A549 treated with RU486 at 1 μM for 4 hours (cell line): ENCODE measurements at places on chromosomes 12 and 14. TPM values are rescaled to one million over a fixed set of nuclear protein-coding genes. Genes with fewer than 3 reads are reported as not detected.

The BCDIN3D gene
- total RNA-seq: 3.6 to 4.7 TPM (median 4.3 TPM) in 5 replicates

The LMNTD1 gene
- not detected in 5 replicates for total RNA-seq

The OAS2 gene
- total RNA-seq: 0.15 to 0.77 TPM (median 0.16 TPM) in 5 replicates

The DIO3 gene
- 0.12 TPM in 1 of 5 replicates, not detected in the others for total RNA-seq

The KRT78 gene
- 0.08 TPM in 1 of 5 replicates, not detected in the others for total RNA-seq

The PARP11 gene
- total RNA-seq: 0.89 to 2.5 TPM (median 1.8 TPM) in 5 replicates

The RNASE1 gene
- 0.38 to 0.50 TPM (median 0.45 TPM) in 3 of 5 replicates, not detected in the others for total RNA-seq

The RNU4-1 gene
- not detected in 5 replicates for total RNA-seq

The SMIM41 gene
- total RNA-seq: not detected in 5 replicates

The KTN1 gene
- total RNA-seq: 79.9 to 151 TPM (median 115 TPM) in 5 replicates

The ADAM20 gene
- not detected in 5 replicates for total RNA-seq

The DEPDC4 gene
- total RNA-seq: 0.30 to 2.7 TPM (median 1.4 TPM) in 5 replicates

The AQP6 gene
- total RNA-seq: not detected in 5 replicates

The NPAS3 gene
- not detected in 5 replicates for total RNA-seq

The C3AR1 gene
- total RNA-seq: not detected in 5 replicates

The SAMD15 gene
- 1.4 to 3.3 TPM (median 2.1 TPM) in 5 replicates for total RNA-seq

The DBX2 gene
- total RNA-seq: not detected in 5 replicates

The TSPAN9 gene
- 18.7 to 30.3 TPM (median 22.9 TPM) in 5 replicates for total RNA-seq

The CMA1 gene
- total RNA-seq: not detected in 5 replicates

The RNASE4 gene
- total RNA-seq: 5.3 to 8.7 TPM (median 6.2 TPM) in 5 replicates

The CLEC2B gene
- 1.4 to 2.0 TPM (median 1.7 TPM) in 5 replicates for total RNA-seq

The TMEM121 gene
- total RNA-seq: 3.7 to 11.5 TPM (median 8.9 TPM) in 5 replicates

The FZD10 gene
- not detected in 5 replicates for total RNA-seq

The RTL1 gene
- total RNA-seq: 0.26 to 0.34 TPM (median 0.27 TPM) in 5 replicates

The TROAP gene
- total RNA-seq: 83.7 to 108 TPM (median 90.5 TPM) in 5 replicates

The STON2 gene
- total RNA-seq: 0.79 to 1.1 TPM (median 0.90 TPM) in 5 replicates

The SERPINA12 gene
- not detected in 5 replicates for total RNA-seq

The TAS2R31 gene
- 0.14 to 0.33 TPM (median 0.18 TPM) in 4 of 5 replicates, not detected in the other for total RNA-seq

The HRK gene
- total RNA-seq: 0.43 to 0.78 TPM (median 0.62 TPM) in 5 replicates

The PRH2 gene
- not detected in 5 replicates for total RNA-seq

The TAS2R8 gene
- total RNA-seq: not detected in 5 replicates

The KRT77 gene
- not detected in 5 replicates for total RNA-seq

The TCL1B gene
- not detected in 5 replicates for total RNA-seq

The SERPINA9 gene
- total RNA-seq: not detected in 5 replicates

The KRT3 gene
- total RNA-seq: 0.05 to 0.08 TPM (median 0.07 TPM) in 3 of 5 replicates, not detected in the others

The NOXRED1 gene
- 0.07 to 0.14 TPM in 2 of 5 replicates, not detected in the others for total RNA-seq

The HOXC13 gene
- total RNA-seq: 7.7 to 14.1 TPM (median 9.8 TPM) in 5 replicates

The C12orf54 gene
- not detected in 5 replicates for total RNA-seq

The KCNMB4 gene
- total RNA-seq: 0.13 to 0.57 TPM (median 0.27 TPM) in 5 replicates

The MYH7 gene
- not detected in 5 replicates for total RNA-seq

The NACA gene
- 1,520 to 2,027 TPM (median 1,634 TPM) in 5 replicates for total RNA-seq

The NEUROD4 gene
- total RNA-seq: not detected in 5 replicates

The CPSF6 gene
- 61.2 to 82.3 TPM (median 65.4 TPM) in 5 replicates for total RNA-seq

The PIANP gene
- 0.51 to 1.1 TPM (median 0.81 TPM) in 5 replicates for total RNA-seq

The JPH4 gene
- 0.03 TPM in 3 of 5 replicates, not detected in the others for total RNA-seq

The DHRS2 gene
- total RNA-seq: 5.7 to 10.2 TPM (median 7.7 TPM) in 5 replicates

The PIWIL1 gene
- total RNA-seq: not detected in 5 replicates
